Lung (tissue), 17 donors: ENCODE measurements at places on chromosomes 11 and 22. TPM values are rescaled to one million over a fixed set of nuclear protein-coding genes. Genes with fewer than 3 reads are reported as not detected.
A peak's percentile ranks its signal among the peaks of the same experiment; 100 is the strongest.

- no peaks in the 10 kb centered on the region for H3K36me3 ChIP-seq
- no peaks in the 10 kb centered on the region for H3K27me3 ChIP-seq
- H3K4me3 ChIP-seq = no peak overlapping the region
- peak; percentile 92 for DNase-seq
These were observed 62.7 kb downstream of the CD82 start for GRCh38 chr11:44627911-44628729.

- H3K4me1 ChIP-seq = peaks cover 12% of the 10 kb centered on the region
- no peak overlapping the region for H3K27ac ChIP-seq
- H3K4me3 ChIP-seq = no peak overlapping the region
- peak; percentile 62 for DNase-seq
These were observed 8.9 kb downstream of the SLC15A3 start for GRCh38 chr11:60942970-60943565.

DNA sequence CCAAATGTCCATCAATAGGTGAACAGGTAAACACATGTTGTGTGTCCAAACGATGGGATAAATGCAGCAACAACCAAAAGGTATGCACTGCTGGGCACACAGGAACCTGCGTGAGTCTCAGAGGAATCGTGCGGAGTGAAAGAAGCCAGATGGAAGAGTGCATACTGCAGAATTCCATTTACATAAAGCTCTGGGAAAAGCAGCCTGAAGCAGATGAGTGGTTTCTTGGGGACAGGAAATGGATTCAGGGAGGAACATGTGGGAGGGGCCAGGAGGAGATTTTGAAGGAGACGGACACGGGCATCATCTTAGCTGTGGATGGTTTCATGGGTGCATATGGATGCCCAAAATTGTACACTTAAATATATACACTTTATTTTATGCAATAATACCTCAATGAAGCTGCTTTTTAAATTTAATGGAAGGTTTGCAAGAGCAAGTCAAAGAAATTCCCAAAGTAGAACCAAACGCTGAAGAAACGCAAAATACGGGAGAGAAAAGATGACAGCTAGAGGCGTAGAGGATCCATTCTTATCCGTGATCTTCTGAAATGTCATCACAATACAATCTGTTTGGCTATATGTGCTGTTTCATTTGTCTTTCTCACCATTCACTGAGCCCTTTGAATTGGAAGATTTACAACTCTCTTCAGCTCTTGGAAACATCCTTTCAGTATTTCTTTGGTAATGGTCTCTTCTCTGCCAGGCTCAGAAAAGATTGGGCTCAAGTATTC lies 24.5 kb downstream of the ST14 start:
- H3K4me3 ChIP-seq = no peak overlapping the region
- peaks cover 3% of the 10 kb centered on the region for H3K4me1 ChIP-seq
- H3K27ac ChIP-seq = no peak overlapping the region
- no peaks in the 10 kb centered on the region for H3K36me3 ChIP-seq
- peak; percentile 29 for DNase-seq

- no peak overlapping the region for H3K27ac ChIP-seq
- H3K36me3 ChIP-seq = no peaks in the 10 kb centered on the region
- no peaks in the 10 kb centered on the region for H3K4me1 ChIP-seq
- no peak overlapping the region for H3K4me3 ChIP-seq
- H3K27me3 ChIP-seq = no peaks in the 10 kb centered on the region
These were observed 64.2 kb upstream of the NARS2 start for GRCh38 chr11:78638704-78639380.

GRCh38 chr11:69061713-69062053 lies 13.0 kb downstream of the TPCN2 start:
- no peak for DNase-seq
- H3K36me3 ChIP-seq = peaks cover 5% of the 10 kb centered on the region
- no peak overlapping the region for H3K4me3 ChIP-seq
- H3K27me3 ChIP-seq = no peaks in the 10 kb centered on the region
- no peak overlapping the region for H3K27ac ChIP-seq
- H3K4me1 ChIP-seq = peaks cover 4% of the 10 kb centered on the region

GRCh38 chr22:23402275-23403151 lies 177.6 kb downstream of the IGLL1 start:
- no peak overlapping the region for H3K27ac ChIP-seq
- no peaks in the 10 kb centered on the region for H3K4me1 ChIP-seq
- no peaks in the 10 kb centered on the region for H3K36me3 ChIP-seq
- H3K4me3 ChIP-seq = no peak overlapping the region
- no peaks in the 10 kb centered on the region for H3K27me3 ChIP-seq
- DNase-seq = peak; percentile 63

- no peaks in the 10 kb centered on the region for H3K27me3 ChIP-seq
- H3K4me1 ChIP-seq = no peaks in the 10 kb centered on the region
- DNase-seq = peak; percentile 23
These were observed 961.5 kb downstream of the FAM181B start for GRCh38 chr11:81772166-81772565.

DNA sequence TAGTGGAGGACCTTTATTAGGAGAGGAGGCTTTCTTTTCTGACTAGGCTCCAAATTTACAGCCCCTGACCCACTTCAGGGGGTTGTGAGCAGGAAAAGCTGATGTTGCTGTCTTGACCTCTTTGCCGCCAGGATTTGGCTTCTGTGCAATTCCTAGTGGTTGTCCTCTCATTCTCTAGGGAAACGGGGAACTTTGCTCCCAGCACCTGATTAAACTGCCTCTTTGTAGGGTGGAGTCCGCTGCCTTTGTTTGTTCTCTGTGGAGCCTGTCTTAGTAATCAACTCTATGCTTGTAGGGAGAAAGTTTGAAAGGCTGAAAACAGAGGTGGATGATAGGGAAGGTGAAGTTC lies 16.3 kb downstream of the CTNND1 start:
- no peaks in the 10 kb centered on the region for H3K27me3 ChIP-seq
- H3K27ac ChIP-seq = peak overlapping the region; percentile 93
- no peak overlapping the region for H3K4me3 ChIP-seq
- H3K4me1 ChIP-seq = peaks cover 53% of the 10 kb centered on the region
- H3K36me3 ChIP-seq = no peaks in the 10 kb centered on the region

GRCh38 chr11:11636671-11637070 lies 14.9 kb upstream of the GALNT18 start:
- no peaks in the 10 kb centered on the region for H3K4me1 ChIP-seq
- H3K27me3 ChIP-seq = no peaks in the 10 kb centered on the region
- no peaks in the 10 kb centered on the region for H3K36me3 ChIP-seq

GRCh38 chr11:121268581-121268980 lies 24.0 kb upstream of the SC5D start:
- H3K27ac ChIP-seq = no peak overlapping the region
- no peaks in the 10 kb centered on the region for H3K36me3 ChIP-seq
- DNase-seq = no peak
- H3K4me3 ChIP-seq = no peak overlapping the region
- H3K27me3 ChIP-seq = no peaks in the 10 kb centered on the region

- no peak overlapping the region for H3K4me3 ChIP-seq
- no peaks in the 10 kb centered on the region for H3K27me3 ChIP-seq
- peak; percentile 70 for DNase-seq
These were observed 148.2 kb upstream of the SNX19 start for GRCh38 chr11:131064373-131064991.

GRCh38 chr11:45104790-45105084 lies 41.7 kb upstream of the PRDM11 start:
- H3K4me1 ChIP-seq = no peaks in the 10 kb centered on the region
- no peak overlapping the region for H3K27ac ChIP-seq
- no peak overlapping the region for H3K4me3 ChIP-seq
- no peak for DNase-seq
- no peaks in the 10 kb centered on the region for H3K36me3 ChIP-seq
- H3K27me3 ChIP-seq = no peaks in the 10 kb centered on the region

- H3K27ac ChIP-seq = no peak overlapping the region
- H3K4me3 ChIP-seq = no peak overlapping the region
- no peaks in the 10 kb centered on the region for H3K27me3 ChIP-seq
- peaks cover 3% of the 10 kb centered on the region for H3K36me3 ChIP-seq
- H3K4me1 ChIP-seq = no peaks in the 10 kb centered on the region
- DNase-seq = no peak
These were observed 4.4 kb downstream of the NDUFV1 start for GRCh38 chr11:67611165-67611564.

GRCh38 chr22:28407645-28408044 lies 272.0 kb downstream of the TTC28 start:
- no peaks in the 10 kb centered on the region for H3K27me3 ChIP-seq
- peaks cover 1% of the 10 kb centered on the region for H3K4me1 ChIP-seq
- DNase-seq = no peak

GRCh38 chr11:7871056-7871455 lies 60.0 kb downstream of the OR10A6 start:
- no peaks in the 10 kb centered on the region for H3K4me1 ChIP-seq
- no peak for DNase-seq
- H3K36me3 ChIP-seq = no peaks in the 10 kb centered on the region
- H3K4me3 ChIP-seq = no peak overlapping the region
- H3K27me3 ChIP-seq = no peaks in the 10 kb centered on the region
- H3K27ac ChIP-seq = no peak overlapping the region

GRCh38 chr11:40544162-40544561 lies 915.3 kb downstream of the LRRC4C start:
- no peak overlapping the region for H3K4me3 ChIP-seq
- DNase-seq = no peak

- no peak for DNase-seq
- no peak overlapping the region for H3K4me3 ChIP-seq
- no peaks in the 10 kb centered on the region for H3K27me3 ChIP-seq
- no peak overlapping the region for H3K27ac ChIP-seq
- no peaks in the 10 kb centered on the region for H3K4me1 ChIP-seq
These were observed 2.3 kb downstream of the LSP1 start for GRCh38 chr11:1854949-1855885.

GRCh38 chr11:69170704-69171103 lies 15.0 kb downstream of the SMIM38 start:
- no peak overlapping the region for H3K27ac ChIP-seq
- no peaks in the 10 kb centered on the region for H3K27me3 ChIP-seq
- H3K4me1 ChIP-seq = peaks cover 18% of the 10 kb centered on the region
- H3K36me3 ChIP-seq = no peaks in the 10 kb centered on the region

DNA sequence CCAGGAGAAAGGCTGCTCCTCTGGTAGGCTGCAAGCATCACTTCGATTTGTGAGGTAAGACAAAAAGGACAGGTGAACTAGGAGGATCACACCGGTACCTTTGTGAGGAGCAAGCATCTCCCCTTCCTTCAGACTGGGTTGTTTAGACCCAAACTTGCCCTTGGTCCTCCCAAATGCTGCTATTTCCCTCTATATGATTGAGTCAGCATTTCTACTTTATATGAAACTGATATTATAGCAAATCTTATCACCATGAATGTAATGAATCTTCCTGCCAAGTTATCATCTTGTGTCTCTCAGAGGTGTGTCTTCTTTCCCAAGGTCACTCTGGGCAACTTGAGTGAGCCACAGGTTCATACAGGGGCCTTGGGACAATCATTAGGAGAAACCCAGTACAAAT lies 61.0 kb downstream of the KIRREL3 start:
- no peaks in the 10 kb centered on the region for H3K27me3 ChIP-seq
- H3K27ac ChIP-seq = no peak overlapping the region
- no peaks in the 10 kb centered on the region for H3K36me3 ChIP-seq
- no peak for DNase-seq
- no peak overlapping the region for H3K4me3 ChIP-seq
- H3K4me1 ChIP-seq = no peaks in the 10 kb centered on the region

DNA sequence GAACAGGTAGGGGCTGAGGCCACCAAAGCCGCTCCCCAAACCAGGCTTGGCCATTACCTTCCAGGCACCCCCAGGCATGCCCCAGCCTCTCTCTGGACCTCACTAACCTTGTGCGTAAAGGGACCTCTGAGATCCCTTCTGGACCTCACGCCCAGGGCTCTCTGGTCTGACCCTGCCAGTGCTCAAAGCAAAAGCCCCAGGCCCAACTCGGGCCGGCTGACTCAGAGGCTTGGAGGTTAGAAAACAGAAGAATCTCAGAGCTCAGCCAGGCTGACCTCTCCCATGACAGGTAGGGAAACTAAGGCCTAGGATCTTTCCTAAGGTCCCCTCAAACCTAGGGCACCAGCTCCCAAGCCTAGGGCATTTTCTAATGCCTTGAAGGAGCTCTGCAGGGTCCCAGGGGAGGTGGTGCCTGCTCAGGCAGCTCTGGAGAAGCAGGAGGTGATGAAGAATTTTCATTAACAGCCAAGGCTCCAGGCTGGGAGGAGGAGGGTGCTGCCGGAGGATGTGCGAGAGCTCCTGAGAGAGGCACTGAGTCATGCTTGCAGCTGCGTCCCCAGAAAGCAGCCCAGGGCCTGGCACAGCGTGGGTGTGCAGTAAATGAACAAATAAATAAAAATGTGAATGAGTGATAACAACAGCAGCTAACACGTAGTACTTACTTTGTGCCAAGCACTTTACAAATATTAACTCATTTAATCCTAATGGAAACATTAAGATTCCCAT lies 25.6 kb downstream of the ARRB1 start:
- peak overlapping the region; percentile 27 for H3K27ac ChIP-seq
- peaks cover 19% of the 10 kb centered on the region for H3K4me1 ChIP-seq
- no peaks in the 10 kb centered on the region for H3K36me3 ChIP-seq
- H3K27me3 ChIP-seq = no peaks in the 10 kb centered on the region
- H3K4me3 ChIP-seq = no peak overlapping the region

GRCh38 chr11:1076061-1076665 lies 1.5 kb downstream of the MUC2 start:
- no peaks in the 10 kb centered on the region for H3K4me1 ChIP-seq
- no peak for DNase-seq
- no peak overlapping the region for H3K27ac ChIP-seq
- no peaks in the 10 kb centered on the region for H3K36me3 ChIP-seq
- no peaks in the 10 kb centered on the region for H3K27me3 ChIP-seq

GRCh38 chr11:73225001-73225686 lies 7.1 kb downstream of the P2RY2 start:
- no peak overlapping the region for H3K4me3 ChIP-seq
- no peaks in the 10 kb centered on the region for H3K36me3 ChIP-seq
- H3K27me3 ChIP-seq = no peaks in the 10 kb centered on the region
- peak; percentile 69 for DNase-seq
- peaks cover 36% of the 10 kb centered on the region for H3K4me1 ChIP-seq
- no peak overlapping the region for H3K27ac ChIP-seq

- no peak for DNase-seq
- H3K36me3 ChIP-seq = no peaks in the 10 kb centered on the region
- no peaks in the 10 kb centered on the region for H3K4me1 ChIP-seq
- H3K27ac ChIP-seq = no peak overlapping the region
These were observed 72.1 kb upstream of the KCNQ1OT1 start for GRCh38 chr11:2771758-2772466.

DNA sequence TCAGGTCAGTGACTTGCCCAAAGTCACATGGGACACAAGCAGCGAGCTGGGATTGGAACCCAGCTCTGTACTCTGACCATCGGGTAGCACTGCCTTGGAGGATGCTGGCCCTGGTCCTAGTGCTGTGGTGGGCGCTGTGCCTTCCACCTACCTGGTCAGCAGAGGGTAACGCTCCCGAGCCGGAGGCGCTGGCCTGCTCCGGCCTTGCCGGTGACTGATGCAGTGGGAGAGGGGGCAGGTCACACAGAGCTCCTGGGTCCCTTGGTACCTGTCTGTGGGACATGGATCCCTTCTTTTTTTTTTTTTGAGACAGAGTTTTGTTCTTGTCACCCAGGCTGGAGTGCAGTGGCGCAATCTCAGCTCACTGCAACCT lies 43.0 kb downstream of the CACNA1I start:
- H3K4me3 ChIP-seq = no peak overlapping the region
- H3K36me3 ChIP-seq = no peaks in the 10 kb centered on the region
- no peak for DNase-seq
- H3K27ac ChIP-seq = no peak overlapping the region

The TMEM191C gene
- 4.7 TPM for total RNA-seq

The PEX16 gene
- total RNA-seq = 34.8 TPM

The APOA5 gene
- not detected for total RNA-seq

The CYP2D6 gene
- total RNA-seq = 0.94 TPM

The TP53AIP1 gene
- 1.8 TPM for total RNA-seq

The P4HA3 gene
- 0.40 TPM for total RNA-seq

The ANO1 gene
- 7.8 TPM for total RNA-seq

The NLRP10 gene
- not detected for total RNA-seq

The OR52E6 gene
- not detected for total RNA-seq

The CTSC gene
- 87.1 TPM for total RNA-seq

The GRM5 gene
- total RNA-seq = 0.51 TPM

The UBQLNL gene
- total RNA-seq = 0.85 TPM

The FLRT1 gene
- total RNA-seq = 0.18 TPM

The SAA1 gene
- 260 TPM for total RNA-seq

The KCNQ1OT1 gene
- 2.9 TPM for total RNA-seq

The ANO5 gene
- 2.8 TPM for total RNA-seq

The CLCF1 gene
- 9.8 TPM for total RNA-seq
